Fibroblast of skin of scalp (primary cell): ENCODE measurements at places on chromosomes 4 and X.

- DNase-seq: no peak
Measured at GRCh38 chr4:69811166-69811565, 48.8 kb downstream of the SULT1E1 start.

- DNase-seq: peak; percentile 7
Measured at GRCh38 chr4:42083816-42084215, 68.6 kb downstream of the BEND4 start.

DNA sequence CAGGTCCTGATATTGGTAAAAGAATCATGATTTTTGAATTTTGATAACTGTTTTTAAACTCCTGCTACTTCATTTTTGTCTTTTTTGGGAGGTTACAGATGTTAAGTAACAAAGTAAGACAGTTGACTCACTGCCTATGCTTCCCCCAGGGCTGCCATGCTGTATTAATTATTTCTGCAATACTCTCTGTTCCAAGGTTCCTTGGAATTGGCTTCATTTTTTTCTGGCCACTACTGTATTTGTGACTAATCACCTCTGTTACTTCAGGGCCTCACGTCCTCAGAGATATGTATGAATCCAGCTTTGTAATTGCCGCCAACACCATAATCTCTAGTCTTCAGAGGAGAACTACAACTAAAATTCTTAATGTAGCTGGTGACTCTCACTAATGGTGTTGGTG is 1729.3 kb downstream of the C4orf33 start:
- peak; percentile 2 for DNase-seq

DNA sequence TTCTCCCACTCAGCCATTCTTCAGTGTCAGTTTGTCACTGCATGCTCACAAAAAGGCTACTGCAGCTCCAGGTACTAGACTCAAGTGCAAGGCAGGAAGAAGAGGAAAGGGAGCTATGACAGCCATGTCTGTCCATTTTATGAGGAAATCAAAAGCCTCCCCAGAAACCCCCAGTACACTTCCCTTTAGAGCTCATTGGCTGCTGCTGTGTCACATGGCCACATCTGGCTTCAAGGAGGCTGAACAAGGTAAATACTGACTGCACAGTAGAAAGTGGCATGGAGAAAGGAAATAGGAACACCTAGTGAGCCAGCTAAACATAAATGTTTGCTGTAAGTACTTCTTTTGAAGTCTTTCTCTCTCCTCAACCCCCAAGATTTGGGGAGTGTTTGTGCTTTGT is 67.2 kb upstream of the FRAS1 start:
- no peak for DNase-seq

GRCh38 chr4:8086783-8087445 is 71.7 kb downstream of the ABLIM2 start:
- DNase-seq: no peak

DNA sequence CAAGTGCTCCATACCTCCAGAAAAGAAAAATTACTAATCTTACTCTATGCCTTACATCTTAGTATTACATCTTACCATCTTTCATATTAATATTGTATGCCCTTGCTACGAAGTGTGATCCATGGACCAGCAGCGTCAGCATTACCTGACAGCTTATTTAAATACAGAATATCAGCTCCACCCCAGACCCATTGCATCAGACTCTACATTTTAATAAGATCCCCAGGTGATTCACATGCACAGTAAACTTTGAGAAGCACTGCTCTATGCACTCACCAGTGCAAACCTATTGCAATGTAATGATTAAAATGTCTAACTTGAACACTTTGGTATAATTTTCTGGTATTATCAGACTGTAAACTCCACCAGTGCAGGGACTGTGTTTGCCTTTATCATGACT is 14.1 kb upstream of the SH3D19 start:
- DNase-seq: no peak
